GM12892 (cell line): ENCODE measurements at places on chromosomes 3 and 15.

GRCh38 chr3:64627471-64628321 is 60.1 kb downstream of the ADAMTS9 start:
- no peak for DNase-seq

DNA sequence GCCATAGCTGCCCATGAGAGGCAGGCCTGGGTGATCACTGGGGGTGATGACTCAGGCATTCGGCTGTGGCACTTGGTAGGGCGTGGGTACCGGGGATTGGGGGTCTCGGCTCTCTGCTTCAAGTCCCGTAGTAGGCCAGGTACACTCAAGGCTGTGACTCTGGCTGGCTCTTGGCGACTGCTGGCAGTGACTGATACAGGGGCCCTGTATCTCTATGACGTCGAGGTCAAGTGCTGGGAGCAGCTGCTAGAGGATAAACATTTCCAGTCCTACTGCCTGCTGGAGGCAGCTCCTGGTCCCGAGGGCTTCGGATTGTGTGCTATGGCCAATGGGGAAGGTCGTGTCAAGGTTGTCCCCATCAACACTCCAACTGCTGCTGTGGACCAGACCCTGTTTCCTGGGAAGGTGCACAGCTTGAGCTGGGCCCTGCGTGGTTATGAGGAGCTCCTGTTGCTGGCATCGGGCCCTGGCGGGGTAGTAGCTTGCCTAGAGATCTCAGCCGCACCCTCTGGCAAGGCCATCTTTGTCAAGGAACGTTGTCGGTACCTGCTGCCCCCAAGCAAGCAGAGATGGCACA is 5.3 kb downstream of the WDR6 start:
- DNase-seq: no peak

GRCh38 chr15:86247249-86247955 is 167.7 kb downstream of the AGBL1 start:
- DNase-seq: no peak

DNA sequence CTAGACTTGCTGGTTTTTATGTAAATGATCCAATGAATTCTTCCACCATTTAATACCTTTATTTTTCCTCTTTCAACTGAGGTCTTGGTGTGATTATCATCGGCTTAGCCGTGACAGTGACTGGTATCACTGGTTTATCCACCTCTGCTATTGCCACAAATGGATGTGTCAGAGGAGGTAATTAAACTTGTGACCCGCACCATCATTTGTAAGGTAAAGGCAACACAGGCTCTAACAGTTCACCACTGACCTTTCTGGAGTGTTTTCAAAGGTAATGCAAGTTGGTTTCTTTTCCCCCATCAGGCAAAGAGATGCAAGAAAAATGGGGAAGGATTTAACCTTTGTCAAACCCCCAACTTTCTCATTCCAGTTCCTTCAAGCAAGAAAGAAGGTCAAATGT is 19.7 kb downstream of the SLC12A1 start:
- DNase-seq: no peak

- DNase-seq: no peak
Observed at GRCh38 chr3:58661836-58662420, 4.6 kb downstream of the FAM3D start.

GRCh38 chr3:58404396-58404795 is 29.2 kb downstream of the PDHB start:
- no peak for DNase-seq

- no peak for DNase-seq
Observed at GRCh38 chr3:193850084-193850619, 257.1 kb downstream of the OPA1 start.

DNA sequence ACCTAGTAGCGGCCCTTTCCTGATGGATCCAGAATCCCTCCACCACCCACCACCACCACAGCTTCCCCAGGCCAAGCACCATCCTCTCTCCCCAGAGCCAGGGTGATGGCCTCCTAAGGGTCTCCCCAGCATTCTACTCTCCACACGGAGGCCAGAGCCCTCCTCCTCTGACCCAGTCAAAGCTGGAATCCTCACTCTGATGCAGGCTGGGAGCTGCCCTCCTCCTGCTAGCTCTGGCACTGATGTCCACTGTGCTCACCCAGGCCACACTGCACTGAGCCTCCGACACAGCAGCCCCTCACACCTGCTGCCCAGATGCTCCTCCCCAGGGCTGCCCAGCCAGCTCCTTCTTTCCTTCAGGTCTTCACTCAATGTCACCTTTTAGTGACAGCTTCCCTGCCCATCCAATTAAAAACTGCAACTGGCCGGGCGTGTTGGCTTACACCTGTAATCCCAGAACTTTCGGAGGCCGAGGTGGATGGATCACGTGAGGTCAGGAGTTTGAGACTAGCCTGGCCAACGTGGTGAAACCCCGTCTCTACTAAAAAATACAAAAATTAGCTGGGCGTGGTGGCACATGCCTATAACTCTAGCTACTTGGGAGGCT is 21.0 kb downstream of the XXYLT1 start:
- no peak for DNase-seq

DNA sequence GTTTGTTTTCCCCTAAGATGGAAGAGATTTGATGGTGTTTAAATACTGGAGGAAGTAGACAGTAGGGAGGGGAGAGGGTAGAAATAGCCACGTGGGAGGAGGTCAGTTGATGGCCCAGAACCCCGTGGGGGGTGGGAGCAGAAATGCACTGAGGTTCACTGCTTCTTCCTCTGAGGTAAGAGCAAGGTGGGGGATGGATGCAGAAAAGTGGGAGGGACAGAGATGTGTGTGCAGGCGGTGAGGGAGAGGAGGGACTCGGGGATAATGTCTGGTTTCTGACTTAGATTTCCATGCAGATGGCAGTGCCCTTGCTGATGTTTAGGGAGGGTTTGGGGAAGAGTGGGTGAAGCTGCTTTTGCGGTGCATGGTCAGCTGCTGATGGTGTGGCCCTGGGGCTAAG is 102.9 kb downstream of the ARNT2 start:
- no peak for DNase-seq

DNA sequence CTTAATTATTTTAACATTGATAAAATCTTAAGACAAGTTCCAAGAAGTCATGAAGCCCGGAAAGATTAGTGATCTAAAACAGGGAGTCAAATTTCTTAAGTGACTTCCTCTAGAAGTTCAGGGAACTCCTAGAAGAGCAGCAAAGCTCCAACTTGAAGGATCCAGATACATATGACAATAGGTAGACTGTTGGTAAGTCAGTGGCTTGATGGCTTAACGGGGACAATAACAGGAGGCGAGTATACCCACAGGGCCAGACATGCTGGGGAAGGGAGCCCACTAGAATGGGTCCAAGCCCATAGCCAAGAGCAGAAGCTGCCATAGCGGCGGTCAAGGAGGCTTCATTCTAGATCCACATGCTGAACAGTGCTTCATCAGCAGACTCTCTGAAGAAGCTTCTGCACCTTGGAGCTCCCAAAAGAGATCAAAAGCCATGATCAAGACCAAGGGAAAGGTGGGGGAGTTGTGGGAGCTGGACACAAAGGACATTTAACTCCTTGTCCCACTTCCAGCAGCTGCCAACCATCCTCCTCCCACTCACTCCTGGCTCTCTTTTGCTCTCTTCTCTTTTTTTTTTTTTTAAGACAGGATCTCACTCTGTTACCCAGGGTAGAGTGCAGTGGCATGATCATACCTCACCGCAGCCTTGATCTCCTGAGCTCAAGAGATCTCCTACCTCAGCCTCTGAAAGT is 10.2 kb upstream of the CA12 start:
- no peak for DNase-seq

GRCh38 chr15:20409247-20409646 is 132.4 kb downstream of the GOLGA6L6 start:
- no peak for DNase-seq

DNA sequence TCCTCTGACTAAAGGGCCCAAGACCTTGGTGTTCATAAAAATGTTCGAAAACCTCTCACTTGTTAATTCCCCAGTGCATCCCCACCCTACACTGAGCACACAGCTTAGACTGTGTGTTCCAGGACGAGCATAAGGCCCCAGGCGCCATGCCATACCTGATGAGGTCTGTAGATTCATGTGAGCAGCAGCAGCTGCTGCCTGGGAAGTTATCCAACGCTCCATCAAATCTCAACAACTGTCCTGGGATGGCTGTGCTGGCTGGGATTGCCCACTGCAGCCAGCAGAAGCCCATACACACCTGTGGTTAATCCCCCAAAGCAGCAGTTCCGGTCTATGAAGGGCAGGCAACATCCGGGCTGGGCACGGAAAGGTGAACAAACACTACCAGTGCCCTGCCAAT is 391.2 kb downstream of the IL20RB start:
- no peak for DNase-seq

DNA sequence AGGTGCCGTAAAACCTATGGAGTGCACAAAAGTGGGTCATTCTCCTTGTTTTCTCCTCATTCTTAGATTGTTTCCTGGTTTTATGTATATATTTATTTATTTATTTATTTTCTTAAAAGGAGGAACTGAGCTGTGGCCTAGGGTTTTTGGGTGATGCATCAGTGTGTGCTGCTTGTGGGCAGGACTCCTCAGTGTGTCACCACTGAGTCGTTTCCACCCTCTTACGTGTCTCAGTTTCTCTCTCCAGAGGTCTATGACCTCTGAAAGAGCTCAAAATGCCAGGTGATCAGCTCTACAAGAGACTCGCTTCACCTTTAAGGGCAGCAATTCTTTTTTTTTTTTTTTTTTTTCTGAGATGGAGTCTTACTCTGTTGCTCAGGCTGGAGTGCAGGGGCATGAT is 72.9 kb downstream of the CD200 start:
- DNase-seq: no peak

- DNase-seq: no peak
Observed at GRCh38 chr15:45107941-45108630, 5.9 kb downstream of the DUOX2 start.

- no peak for DNase-seq
Observed at GRCh38 chr3:120506076-120506827, 55.5 kb upstream of the FSTL1 start.

DNA sequence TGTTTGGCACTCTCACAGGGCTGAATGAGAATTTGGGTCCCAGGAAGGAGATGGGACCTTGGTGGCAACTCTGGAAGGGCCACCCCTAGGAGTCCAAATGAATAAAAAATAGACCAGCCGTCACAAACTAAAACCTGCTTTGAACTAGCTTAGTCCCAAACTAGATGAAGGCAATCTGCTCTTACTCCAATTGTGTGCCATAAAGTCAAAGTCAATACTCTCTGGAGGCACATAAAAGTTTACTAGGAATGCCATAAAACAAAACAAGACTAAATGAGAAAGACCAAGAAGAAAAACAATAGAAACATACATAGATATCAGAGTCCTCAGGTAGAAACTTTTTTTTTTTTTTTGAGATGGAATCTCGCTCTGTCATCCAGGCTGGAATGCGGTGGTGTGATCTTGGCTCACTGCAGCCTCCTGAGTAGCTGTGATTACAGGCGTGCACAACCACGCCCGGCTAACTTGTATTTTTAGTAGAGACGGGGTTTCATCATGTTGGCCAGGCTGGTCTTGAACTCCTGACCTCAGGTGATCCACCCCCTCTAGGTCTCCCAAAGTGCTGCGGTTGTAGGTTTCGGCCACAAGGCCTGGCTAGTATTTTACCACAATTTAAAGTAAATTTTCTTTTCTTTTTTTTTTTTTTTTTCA is 8.1 kb downstream of the GOLGA6L2 start:
- no peak for DNase-seq

DNA sequence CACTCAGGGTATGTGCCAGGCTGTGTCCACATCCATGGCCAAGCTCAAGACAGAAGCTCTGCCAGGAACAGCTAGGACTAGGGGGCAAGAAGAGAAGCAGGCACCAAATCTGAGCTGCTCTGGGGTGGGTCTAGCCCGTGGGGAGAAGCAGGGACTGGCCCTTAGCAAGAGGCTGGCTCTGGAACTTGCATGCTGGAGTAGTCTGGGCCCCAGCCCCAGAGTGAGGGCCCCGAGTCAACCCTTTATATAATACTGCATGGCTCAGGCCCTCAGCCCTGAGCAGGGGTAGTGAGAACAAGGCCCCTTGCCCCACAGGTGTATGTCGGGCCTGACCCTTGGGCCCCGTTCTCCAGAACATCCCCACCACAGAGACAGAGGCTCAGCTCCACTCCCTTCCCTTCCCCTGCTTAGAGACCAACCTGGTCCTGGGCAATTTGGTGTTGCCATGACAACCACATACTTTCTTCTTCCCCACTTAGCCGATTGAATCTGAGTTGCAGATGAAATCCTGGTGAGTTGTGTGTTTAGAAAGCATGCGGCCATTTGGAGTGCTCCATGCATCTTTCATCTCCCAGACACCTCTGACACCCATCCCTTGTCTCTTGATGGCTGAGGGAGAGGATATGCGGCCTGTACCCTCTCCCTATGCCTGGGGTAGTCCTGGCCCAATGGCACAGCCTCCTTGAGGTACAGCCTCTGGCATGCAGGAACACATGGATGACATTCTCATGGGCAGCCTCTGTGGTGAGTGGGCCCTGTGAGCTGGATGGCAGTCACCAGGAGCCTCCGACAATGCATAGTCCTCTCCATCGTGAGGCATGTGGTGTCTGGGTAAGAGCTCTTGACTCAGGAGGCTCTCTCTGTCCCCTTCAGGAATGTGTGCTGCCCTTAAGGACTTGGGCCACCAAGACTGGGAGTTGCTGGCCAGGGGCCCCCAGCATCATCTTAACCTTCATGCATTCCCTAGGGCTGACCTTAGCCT is 29.2 kb upstream of the SFMBT1 start:
- DNase-seq: no peak
